ENCODE measurements at places on chromosomes 5 and 9.

DNA sequence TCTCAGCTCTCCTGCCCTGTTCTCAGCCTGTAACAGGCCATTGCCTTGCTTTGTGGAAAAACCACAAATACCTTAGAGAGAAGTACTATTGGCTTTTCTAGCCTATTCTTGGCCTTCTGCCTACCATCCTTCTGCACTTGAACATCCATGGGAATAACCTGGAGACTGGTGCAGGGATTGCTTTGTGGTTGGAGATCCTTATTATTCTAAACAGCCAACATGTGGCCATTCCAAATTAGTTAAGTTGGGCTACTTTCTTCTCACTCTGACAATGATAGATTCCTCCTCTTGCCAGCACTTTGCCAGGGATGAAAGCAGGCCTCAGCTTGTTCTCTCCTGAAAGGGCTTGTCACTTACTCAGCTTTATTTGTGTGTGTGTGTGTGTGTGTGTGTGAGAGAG lies 240.4 kb downstream of the GLIS3 start:
- DNase-seq = no peak

DNA sequence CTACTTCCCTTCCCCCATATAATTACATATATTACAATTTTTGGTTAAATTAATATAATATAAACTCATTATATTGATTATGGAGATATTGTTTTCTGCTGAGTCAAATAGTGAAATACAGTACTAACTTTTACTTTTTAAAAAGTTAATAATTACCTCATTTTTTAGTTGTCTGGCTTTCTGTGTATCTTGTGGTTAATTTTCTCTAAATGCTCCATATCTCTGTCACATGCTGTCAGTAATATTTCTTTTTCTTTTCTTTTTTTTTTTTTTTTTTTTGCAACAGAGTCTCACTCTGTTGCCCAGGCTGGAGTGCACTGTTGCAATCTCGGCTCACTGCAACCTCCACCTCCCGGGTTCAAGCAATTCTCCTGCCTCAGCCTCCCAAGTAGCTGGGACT lies 23.2 kb downstream of the STX17 start:
- DNase-seq = no peak

GRCh38 chr5:74173241-74173640 lies 467.3 kb downstream of the ENC1 start:
- DNase-seq = no peak

DNA sequence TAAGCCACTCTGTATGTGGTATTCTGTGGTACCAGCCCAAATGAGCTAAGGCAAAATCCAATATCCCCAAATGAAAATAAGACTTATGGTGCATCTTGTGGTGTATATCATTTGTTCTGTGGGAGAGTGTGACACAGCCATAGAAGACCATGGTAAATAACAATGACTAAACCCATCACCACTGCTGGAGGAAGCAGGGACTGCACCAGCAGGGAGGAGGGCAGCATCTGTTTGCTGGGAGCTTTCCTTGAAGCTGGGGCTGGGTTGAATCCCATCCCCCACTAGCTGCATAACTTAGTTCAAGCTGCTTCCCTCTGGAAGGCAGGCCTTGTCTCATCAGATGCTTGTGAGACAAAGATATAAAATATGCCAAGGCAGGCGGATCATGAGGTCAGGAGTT lies 14.2 kb downstream of the GADD45G start:
- DNase-seq = no peak

DNA sequence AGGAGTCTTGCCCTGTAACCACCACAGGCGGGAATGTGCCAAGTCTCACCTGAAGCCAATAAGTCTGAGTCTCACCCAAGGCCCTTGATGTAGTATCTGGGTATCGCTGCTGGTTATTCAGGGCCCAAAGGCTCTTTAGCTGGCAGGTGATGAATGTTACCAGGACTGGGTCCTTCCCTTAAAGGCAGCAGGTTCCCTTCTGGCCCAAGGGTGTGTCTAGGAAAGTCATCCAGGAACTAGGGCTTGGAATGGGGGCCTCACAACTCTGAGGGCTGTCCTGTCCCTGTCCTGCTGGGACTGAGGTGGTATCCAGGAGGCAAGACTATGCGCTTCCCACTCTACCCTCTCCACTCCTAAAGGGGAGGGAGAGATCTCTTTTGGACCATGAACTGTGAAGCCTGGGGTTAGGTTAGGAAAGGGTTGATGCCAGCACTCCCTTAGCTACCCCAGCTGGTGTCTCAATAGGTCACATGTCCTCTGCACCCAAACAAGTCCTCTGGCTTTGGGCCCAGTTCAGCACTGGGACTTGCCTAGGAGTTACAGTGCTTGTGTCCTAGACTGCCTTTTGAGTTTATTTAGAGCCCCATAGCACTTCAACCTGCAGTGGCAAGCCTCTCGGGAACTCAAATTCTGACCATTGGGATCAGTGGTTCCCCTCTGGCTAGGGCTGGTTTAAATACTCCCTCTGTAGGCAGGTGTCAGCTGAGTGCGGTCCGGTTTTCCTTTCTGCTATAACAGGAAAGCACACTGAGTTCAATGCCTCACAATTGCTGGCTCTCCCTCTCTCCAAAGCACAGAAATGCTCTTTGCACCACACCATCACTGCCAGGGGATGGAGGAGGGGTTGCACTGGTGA lies 22.5 kb upstream of the RANBP3L start:
- no peak for DNase-seq

- no peak for DNase-seq
These were observed 55.4 kb upstream of the SGCD start for GRCh38 chr5:156271569-156271968.

DNA sequence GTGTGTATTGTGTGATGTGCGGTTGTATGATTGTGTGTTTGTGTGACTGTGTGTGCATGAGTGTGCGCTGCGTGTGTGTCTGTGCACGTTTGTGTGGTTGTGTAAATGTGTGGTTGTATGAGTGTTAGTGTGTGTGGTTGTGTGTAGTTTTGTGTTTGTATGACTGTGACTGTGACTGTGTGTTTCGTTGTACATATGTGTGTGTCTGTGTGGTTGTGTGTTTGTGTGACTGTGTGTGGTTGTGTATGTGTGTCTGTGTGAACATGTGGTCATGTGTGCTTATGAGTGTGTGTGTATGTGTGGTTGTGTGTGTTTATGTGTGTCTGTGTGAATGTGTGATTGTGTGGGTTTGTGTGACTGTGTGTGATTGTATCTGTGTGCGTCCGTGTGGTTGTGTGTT lies 197.8 kb downstream of the TTLL11 start:
- no peak for DNase-seq

GRCh38 chr5:54757541-54757940 lies 227.9 kb downstream of the ESM1 start:
- no peak for DNase-seq

- DNase-seq = no peak
These were observed 398.3 kb upstream of the MPDZ start for GRCh38 chr9:13677801-13678200.

GRCh38 chr5:138280915-138281314 lies 6.5 kb upstream of the GFRA3 start:
- no peak for DNase-seq

DNA sequence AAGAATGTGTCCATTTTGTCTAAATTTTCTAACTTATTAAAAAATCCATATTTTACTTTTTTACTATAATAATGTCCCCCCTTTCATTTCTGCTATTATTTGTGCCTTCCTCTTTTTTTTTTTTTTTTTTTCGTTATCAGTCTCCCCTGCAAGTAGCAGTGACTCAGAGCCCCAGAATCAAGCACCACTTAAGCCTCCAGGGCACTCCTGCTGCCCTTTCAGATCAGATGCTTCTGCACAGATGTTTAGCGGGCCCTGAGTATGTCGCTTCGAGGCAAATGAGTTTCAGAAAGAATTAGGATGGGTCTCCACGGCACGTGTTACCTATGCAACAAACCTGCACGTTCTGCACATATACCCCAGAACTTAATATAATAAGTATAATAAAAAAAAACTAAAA lies 11.7 kb downstream of the MED7 start:
- DNase-seq = no peak

DNA sequence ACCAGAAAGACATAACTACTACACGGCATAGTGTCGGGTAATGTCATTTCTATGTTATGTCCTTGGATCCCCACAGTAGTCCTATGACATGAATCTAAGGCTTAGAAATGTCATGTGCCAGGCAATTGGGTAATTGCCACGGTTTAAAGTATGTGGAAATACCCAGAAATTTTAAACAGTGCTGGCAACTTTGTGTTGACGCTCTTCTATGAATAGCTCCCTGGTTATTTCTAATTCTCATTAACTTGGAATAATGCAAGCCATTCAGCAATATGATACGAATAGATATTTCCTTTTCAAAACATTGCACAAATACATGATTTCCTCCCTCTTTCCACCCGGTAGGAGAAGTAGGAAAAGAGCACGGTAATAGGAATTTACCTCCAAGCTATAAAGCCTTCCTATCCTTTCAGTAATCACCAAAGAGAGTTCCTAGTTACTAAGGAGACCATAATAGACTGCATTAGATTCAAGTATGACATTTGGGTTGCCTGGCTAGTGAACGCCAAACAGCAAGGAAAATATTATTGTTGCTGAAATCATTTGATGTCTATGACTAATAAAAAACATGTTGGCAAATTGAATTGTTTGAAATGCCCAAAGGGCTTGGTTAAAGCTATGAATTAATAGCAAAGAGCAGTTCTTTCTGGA lies 168.4 kb downstream of the CCDC192 start:
- no peak for DNase-seq

DNA sequence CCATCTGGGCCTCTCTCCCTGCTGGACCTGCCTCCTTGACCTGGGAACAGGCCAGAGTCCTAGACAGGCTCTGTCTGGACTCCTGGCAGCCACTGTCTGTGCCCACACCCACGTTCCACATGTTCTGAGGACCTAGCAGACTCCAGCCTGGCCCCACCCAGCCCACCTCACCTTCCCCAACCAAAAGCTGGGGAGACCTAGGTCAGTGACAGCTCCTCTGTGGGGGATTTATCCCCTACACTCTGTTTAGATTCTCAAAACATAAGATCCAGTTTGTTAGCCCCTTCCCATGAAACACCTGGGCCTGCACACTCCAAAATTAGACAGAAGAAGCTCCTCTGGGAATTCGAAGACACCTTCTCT lies 59.8 kb upstream of the ADAMTS2 start:
- DNase-seq = no peak

- no peak for DNase-seq
These were observed 8.1 kb downstream of the FAM193B start for GRCh38 chr5:177546258-177546741.

DNA sequence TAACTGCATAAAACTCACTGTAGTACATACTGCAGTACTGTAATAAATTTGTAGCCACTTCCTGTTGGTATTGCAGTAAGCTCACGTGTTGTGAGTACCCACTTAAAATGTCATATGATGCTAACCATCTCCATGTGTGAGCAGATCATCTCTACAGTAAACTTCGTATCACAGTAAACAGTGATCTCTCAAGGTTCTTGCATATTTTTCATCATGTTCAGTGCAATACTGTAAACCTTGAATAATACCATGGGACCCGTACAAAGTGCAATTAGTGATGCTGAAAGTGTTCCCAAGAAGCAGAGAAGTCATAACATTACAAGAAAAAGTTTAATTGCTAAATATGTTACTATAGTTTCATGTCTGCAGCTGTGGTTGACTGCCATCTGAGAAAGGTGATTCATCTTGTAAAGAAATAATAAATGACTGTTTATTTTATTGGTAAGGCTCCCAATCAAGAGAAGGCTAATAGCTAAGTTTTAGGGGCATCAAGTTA lies 253.8 kb upstream of the POU5F2 start:
- no peak for DNase-seq

DNA sequence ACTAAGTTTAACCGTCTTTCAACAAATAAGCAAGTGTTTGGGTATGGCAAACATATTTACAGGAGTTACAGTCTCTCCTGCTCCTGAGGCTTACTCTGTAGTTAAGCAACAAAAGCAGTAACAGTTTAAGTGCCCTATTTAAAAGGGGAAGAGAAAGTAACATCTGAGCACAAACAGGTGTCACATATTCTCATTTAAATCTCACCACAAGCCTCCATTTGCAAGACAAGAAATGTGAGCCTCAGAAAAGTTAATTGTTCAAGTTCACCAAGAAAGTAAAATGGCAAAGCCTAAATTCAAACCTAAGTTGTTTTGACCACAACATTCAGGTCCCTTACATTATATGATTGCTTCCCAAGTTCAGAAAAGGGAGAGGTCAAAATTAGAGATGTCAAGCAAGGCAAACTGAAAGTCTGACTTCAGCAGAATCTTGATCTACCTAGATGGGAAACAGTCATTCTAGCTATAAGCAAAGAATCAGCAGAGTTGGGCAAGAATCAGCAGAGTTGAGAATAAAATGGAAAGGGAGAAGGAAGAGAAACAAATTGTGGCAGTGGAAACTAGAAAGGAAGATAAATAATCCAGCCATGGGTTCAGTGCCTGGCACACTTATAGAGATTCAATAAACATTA lies 93.4 kb downstream of the STRBP start:
- DNase-seq = no peak

GRCh38 chr9:38012767-38013450 lies 56.1 kb downstream of the SHB start:
- DNase-seq = no peak

- no peak for DNase-seq
These were observed 26.6 kb downstream of the ENHO start for GRCh38 chr9:34496149-34496712.

- no peak for DNase-seq
These were observed 3.4 kb downstream of the SQSTM1 start for GRCh38 chr5:179823937-179824744.

- no peak for DNase-seq
These were observed 21.5 kb upstream of the SUSD3 start for GRCh38 chr9:93036887-93037475.

- DNase-seq = no peak
These were observed 219.6 kb downstream of the WDR70 start for GRCh38 chr5:37598733-37599132.

Data from LoVo (cell line).